ENCODE measurements at places on chromosomes 16 and 17. TPM values are rescaled to one million over a fixed set of nuclear protein-coding genes. Genes with fewer than 3 reads are reported as not detected.

GRCh38 chr17:29885031-29885640 is 44.9 kb downstream of the SSH2 start:
- no peak for DNase-seq

- DNase-seq, result no peak
Measured at GRCh38 chr17:37702598-37702997, 42.3 kb downstream of the HNF1B start.

DNA sequence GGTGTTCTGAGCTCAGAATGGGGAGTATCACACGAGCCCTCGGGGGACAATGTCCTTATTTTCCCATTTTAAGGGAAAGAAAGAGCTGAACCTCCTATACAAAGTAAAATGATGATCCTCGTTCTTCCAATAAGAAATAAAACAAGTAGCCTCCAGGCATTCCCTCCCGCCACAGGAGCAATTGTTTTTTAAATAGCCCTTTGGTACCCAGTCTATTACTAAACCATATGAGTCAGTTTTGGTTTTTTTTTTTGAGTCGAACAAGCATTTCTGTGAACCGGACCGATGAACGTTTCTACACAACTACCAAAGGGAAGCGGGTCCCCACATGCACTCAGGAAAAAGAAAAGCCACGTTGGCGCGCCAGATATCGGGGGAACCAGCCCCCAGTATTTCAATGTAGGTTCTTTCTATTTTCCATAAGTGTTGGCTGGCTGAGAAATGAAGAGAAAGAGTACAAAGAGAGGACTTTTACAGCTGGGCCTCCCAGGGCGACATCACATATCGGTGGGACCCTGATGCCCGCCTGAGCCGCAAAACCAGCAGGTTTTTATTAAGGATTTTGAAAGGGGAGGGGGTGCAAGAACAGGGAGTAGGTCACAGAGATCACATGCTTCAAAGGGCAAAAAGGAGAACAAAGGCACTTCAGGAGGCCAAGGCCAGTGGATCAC is 3.8 kb upstream of the DCXR start:
- DNase-seq, result no peak

DNA sequence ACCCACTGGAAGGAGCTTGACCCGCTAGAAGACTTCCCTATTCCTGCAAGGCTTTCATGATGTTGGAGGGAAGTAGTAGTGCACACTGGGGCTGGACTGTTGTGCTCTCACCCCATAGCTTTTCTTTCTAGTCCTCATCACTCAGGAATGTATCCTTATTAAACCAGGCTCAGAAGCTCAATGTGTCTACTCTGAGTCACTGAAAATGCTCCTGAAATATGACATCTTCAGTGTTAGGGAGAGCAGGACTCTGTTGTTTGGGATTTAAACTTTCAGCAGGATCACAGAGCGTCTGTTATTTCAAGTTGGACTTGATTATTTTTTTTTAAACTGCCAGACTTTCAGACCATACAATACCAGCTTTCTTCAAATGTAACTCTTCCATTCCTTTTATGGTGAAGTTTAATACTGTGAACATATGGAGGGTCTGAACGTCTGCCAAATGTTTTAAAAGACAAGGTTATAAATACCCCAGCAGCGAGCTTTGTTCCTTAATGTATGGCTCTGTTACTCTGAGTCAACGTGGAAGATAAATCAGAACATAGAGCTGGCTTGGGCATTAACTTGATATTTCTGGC is 257.5 kb downstream of the CDH11 start:
- DNase-seq, result no peak

- no peak for DNase-seq
Measured at GRCh38 chr17:77353684-77354419, 213.1 kb downstream of the SEC14L1 start.

Gene MAP2K4
- 30.2 TPM for total RNA-seq

DNA sequence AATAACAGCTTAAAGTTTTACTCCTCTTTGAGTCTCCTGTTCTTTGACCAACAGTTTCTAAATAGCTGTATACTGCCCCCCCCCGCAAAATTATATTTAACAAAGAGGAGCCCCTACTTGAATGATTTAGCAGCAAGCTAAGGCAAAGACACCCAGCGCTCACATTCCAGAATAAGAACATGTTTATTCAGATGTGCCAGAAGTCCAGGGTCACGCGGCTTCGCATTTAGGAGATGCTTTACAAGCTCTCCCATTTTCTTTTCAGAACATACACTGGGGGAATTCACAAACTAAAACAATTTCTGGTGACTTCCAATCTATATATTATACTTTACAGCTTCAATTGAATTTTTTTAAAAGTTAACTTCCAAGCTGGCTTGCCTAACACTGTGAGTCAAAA is 5.3 kb downstream of the PLD6 start:
- no peak for DNase-seq

DNA sequence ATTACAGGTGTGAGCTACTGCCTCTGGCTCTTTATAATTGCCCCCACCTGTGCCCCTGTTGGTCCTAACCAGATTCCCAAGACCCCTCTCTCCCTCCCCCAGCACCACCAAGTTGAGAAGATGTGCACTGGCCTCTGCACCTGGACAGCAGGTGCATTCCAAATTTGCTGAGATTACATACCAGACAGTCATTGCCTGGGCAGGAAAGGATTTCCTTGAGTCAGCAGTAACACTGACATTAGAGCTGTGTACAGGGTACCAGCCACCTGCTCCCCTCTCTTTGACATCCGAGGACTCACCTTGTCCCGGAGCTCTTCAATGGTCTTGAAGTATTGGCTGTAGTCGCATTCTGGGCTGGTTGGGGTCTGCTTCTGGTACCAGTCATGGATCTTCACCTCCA is 659 bp downstream of the KRT15 start:
- no peak for DNase-seq

GRCh38 chr17:59485946-59486345 is 79.5 kb upstream of the DHX40 start:
- no peak for DNase-seq

GRCh38 chr17:18225642-18226283 is 328 bp downstream of the LLGL1 start:
- DNase-seq, result no peak

DNA sequence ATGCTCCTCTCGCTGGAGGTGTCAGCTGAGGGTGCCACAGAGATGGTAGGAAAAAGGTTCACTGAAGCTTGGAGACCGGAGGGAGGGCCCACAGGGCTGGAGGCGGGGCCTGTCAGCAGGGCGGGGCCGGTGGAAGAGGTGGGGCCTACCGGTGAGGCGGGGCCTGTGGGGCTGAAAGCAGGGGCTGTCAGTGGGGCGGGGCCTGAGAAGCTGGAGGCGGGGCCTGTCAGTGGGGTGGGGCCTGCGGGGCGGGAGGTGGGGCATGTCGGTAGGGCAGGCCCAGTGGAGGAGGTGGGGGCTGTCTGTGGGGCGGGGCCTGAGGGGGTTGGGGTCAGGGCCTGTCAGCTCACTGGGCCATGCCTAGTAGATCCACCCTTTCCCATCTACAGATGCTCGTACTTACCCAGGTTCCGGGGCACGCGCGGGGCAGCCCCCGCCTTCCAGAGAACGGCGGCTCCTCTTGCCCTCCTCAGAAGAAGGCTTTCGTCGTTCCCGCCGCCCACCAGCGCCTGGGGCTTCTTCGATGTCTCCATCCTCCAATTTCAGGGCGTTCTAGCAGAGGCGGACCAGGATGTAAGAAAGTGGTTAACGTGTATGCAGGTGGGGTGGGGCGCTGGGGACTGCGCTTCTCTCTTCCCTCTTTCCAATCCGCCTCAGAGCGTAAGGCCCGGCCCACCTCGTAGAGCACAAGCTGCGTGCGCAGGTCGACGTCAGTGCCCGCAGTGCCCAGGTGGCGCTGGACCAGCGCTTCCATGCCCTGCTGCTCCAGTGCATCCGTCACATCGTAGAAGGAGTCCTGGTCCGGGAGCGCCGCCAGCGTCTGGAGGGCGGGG is 9.8 kb downstream of the TMEM208 start:
- peak; percentile 43 for DNase-seq

Gene PRAC1
- total RNA-seq, result not detected

Gene ABCA6
- total RNA-seq, result 12.8 TPM

Gene OTOP3
- not detected for total RNA-seq

Measured in gastrocnemius medialis (tissue), 4 donors.